Pulmonary artery endothelial cell (primary cell): ENCODE measurements at places on chromosomes 7 and 10.

GRCh38 chr10:82213784-82214183 lies 338.8 kb downstream of the NRG3 start:
- no peak for DNase-seq

GRCh38 chr7:137948083-137948844 lies 53.6 kb downstream of the CREB3L2 start:
- DNase-seq: no peak

- no peak for DNase-seq
Observed at GRCh38 chr7:103691291-103691690, 245.3 kb upstream of the SLC26A5 start.

- DNase-seq: no peak
Observed at GRCh38 chr10:113179265-113179664, 229.2 kb downstream of the TCF7L2 start.

DNA sequence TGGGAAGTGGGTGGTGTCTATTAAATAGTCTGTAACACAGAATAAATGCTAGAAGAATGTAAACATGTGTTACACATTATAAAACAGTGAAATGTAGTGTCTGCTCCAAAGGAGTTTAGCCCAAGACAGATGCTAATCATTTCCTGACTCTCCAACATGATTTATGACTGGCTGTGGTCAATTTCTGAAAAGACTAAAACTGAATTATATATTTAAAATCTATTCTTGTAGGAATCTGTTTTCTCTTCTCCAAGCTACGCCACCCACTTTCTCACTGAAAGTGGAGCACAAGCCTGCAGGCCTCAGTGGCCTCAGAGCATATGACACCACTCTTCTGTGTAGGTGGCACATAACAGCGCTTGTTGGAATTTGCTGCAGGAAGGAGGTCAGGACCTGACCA lies 44.4 kb downstream of the CTTNBP2 start:
- no peak for DNase-seq

DNA sequence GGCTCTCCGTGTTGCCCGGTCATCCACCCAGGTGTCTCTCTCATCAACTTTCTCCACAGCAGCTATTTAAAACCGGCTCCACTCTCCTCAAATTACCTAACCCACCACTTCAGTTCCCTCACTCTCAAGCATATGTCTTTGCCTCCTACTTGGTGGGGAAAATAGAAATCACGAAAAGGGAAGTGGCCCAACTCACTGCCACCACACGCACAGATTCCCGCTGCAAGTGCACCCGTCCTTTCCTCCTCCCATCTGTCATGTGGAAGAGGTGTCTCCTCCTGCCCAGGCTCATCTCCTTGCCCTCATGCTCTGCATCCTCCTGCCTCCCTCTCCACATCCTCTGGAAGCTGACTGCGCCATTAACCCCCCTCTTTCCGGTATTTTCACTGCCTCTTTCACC lies 80.8 kb upstream of the MKX start:
- no peak for DNase-seq

DNA sequence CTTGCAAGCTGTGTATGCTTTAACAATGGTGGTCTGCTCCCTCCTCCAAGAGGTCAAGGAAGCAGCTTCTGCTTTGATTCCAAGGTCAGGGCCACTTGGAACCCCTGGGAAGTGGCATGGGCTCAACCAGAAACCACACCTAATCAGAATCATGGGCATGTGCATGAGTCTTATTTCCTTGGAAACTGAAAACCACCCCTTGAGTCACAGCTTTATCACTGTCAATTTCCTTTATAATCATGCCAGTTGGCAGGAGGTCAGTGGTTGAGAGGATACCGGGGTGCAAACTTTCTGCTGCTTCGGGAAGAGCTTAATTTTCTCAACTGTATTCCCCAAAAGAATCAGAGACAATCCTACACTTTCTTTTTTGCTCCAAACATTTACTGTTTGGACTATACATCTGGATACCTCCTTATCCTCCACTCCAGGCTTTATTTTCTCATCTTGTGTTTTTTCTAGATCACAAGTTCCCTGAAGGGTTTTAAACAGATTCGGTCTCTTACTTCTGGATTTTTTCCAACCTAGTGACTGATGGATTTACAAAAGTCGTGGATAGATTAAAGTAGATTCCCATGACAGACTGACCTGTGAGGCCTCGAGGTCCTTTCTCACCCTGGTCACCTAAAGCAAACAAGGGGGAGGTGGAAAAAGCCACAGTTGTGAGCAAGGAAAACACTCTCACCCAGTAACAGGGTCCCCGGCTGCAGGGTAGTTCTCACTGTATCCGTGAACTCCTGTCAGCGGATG lies 36.0 kb downstream of the COL17A1 start:
- DNase-seq: no peak

GRCh38 chr7:80453699-80454340 lies 58.0 kb downstream of the GNAT3 start:
- no peak for DNase-seq

DNA sequence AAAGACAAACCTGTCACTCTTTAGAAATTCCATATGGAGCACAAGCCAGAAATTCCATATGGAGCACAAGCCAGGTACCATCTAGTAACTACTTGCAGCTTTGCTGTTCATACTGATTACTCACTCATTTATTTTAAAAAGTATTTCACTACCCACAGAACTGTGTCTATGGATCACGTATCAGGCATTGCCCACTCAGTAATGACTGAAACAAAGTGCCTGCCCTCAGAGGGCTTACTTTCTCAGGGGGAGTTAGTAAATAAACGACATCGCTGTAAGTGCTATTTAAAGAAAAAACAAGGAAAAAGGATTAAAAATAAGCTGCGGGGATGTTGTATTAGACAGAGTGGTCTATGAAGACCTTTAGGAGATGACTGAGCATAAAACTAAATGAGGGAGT lies 170.9 kb downstream of the GALNT11 start:
- no peak for DNase-seq

- DNase-seq: no peak
Observed at GRCh38 chr10:59674215-59674836, 35.3 kb downstream of the SLC16A9 start.

- DNase-seq: no peak
Observed at GRCh38 chr7:132964876-132965275, 117.0 kb downstream of the CHCHD3 start.

GRCh38 chr10:9254353-9254752 lies 1199.9 kb downstream of the GATA3 start:
- no peak for DNase-seq

GRCh38 chr7:151451626-151452571 lies 12.0 kb upstream of the CRYGN start:
- no peak for DNase-seq

GRCh38 chr10:77604063-77604462 lies 33.5 kb downstream of the KCNMA1 start:
- no peak for DNase-seq

DNA sequence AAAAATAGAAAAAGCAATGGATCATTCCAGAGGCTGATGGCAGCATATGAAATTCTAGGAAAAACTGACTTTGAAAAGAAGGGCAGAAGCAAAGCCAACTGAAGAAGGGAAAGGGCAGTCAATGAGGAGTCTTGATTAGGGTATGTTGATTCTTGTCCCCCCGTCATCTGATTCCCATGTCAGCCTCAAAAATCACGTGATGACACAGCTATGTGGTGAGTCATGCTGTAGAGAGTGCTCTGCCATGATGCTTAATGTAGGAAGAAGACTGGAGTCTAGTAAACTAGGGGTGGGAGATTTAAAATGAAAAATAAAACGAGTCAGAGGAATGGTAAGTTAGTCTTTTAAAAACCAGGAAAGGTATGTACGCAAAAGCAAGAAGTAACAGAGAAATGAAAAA lies 3.9 kb upstream of the POU6F2 start:
- no peak for DNase-seq

DNA sequence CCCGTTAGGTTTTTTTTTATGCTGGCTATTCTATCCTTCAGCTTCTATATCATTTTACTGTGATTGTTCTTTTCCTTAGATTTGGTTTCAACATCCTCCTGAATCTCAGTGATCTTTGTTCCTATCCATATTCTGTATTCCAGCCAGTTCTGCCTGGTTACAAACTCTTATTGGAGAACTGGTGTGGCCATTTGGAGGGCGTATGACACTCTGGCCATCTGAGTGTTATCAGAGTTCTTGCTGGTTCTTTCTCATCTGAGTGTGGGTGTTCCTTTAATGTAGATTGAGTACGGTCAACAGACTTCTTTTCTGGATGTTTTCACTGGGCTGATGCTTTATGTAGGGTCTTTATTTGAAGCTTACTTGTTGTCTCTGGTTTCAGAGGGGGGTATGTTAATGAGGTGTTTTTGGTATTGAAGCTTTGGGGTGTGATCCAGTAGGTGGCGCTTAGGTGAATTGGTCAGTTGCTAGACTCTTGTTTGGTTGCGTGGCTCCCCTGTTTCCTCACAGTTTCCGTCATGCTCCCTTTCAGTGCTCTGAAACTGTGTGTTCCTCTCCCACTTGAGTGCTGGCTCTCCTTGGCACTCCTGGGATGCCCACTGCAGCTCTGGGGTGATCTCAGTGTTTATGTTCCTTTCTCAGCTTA lies 80.7 kb downstream of the FANK1 start:
- DNase-seq: no peak

DNA sequence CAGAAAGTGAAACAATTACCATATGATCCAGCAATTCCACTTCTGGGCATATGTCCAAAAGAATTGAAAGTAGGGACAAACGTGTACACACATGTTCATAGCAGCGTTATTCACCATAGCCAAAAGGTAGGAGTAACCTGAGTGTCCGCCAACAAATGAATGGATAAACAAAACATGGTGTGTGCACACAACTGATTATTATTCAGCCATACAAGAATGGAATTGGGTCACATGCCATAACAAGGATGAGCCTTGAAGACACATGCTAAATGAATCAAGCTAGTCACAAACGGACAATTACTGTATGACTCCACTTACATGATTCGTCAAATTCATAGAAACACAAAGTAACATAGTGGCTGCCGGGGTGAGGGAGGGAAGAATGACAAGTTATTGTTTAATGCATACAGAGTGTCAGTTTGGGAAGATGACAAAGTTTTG lies 4.1 kb upstream of the OIT3 start:
- no peak for DNase-seq

- no peak for DNase-seq
Observed at GRCh38 chr7:26284477-26284876, 7.2 kb upstream of the SNX10 start.

- no peak for DNase-seq
Observed at GRCh38 chr10:35192645-35193249, 66.1 kb downstream of the CREM start.

- no peak for DNase-seq
Observed at GRCh38 chr7:128299109-128299607, 44.5 kb downstream of the RBM28 start.

DNA sequence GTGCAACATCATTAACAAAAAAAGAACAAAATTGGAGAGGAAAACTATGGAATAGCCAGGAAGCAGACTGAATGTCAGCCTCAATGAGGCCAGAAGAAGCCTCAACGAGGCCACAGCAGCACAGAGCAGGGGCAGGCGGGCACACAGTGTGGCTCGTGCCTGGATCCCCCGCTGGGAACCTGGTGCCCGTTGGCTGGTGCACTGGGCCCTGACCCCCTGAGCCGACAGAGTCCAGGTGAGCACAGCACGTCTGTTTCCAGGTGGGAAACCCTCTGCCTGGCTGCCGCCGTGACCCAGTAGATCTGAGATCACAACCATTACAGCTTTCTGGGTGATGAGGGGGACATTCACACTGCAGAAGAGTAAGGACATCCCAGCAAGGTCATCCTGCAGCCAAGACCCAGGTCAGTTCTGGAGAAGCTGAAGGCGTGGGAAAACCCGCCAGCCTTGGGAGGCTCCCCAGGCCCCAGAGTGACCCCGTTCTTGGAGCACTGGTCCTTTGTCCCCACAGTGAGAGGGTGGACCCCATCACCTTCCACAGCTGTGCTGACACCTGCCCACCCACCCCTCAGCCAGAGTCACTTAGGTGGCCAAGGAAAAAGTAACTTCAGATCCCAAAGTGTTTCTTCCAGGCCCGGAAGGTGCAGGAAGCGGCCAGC lies 222.1 kb downstream of the ADARB2 start:
- no peak for DNase-seq

DNA sequence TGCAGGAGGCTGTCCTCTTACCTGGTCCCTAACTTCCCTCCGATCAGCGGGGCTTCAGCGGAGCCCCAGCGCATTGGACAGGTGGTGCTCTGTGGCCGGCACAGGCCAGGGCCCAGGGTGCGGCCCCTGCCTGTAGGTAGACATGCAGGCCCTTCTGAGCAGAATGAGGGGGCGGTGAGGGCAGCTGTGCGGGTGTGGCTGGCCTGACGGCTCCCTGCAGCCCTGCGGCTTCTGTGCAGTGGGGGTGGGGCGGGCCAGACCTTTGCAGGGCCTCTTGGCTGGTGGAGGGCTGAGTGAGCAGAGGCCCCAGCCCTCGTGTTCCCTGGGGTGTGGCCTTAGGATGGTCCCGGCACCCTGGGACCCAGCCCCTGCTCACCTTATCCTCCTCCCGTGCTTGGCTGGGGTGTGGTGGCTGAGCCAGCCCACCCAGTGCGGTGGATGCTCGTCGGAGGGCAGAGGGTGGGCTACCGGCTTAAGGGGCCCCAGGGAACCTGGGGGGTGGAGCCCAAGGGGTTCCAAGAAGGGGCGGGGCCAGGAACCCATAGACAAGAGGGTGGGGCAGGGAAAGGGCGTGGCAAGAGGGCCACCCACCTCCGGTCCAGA lies 175.2 kb upstream of the TNRC18 start:
- no peak for DNase-seq

- DNase-seq: no peak
Observed at GRCh38 chr7:82319674-82320118, 123.9 kb downstream of the CACNA2D1 start.

DNA sequence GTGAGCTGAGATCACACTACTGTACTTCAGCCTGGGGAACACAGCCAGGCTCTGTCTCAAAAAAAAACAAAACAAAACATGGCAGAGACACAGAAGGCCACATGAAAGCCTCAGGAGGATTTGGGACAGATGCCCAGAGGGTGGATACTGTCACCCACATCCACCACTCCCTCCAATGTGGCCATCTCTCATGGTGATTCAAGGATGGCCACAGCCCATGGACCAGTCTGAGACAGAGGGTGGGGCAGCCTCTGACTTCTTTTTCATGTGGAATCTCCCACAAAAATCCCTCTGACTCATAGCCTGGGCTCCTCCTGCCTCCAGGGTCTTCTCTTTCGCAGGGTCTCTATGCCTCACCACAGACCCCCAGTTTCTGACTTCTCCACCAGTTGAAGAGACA lies 59.0 kb upstream of the GTF2I start:
- DNase-seq: no peak

- peak; percentile 54 for DNase-seq
Observed at GRCh38 chr7:30869794-30870611, 41.6 kb upstream of the AQP1 start.

- no peak for DNase-seq
Observed at GRCh38 chr7:135151132-135151531, 3.3 kb downstream of the TMEM140 start.

DNA sequence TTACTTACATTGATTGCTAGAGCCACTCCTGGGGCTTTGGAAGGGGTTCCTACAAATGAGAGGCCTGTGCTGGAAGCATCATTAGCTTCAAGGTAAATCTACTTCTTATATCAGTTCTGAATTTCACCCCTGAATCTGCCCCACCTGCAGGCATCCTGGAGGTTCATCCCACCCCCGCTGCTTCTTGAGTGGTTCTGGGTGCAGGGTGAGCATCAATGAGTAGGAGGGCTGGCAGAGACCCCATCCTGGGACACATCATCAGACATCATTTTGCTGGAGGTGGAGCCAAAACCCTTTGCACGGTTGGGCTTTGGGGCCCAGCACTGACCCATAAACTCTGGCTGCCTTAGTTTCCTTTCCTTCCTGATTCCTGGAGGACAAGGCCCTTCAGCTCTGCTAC lies 143.7 kb downstream of the PTPN20 start:
- DNase-seq: no peak
